Activated CD4-positive, CD25-positive, alpha-beta regulatory T cell treated with anti-CD3 and anti-CD28 coated beads, Interleukin-2, amount 50 U/mL, for 16 hours (primary cell): ENCODE measurements at places on chromosomes 6 and 20.

DNA sequence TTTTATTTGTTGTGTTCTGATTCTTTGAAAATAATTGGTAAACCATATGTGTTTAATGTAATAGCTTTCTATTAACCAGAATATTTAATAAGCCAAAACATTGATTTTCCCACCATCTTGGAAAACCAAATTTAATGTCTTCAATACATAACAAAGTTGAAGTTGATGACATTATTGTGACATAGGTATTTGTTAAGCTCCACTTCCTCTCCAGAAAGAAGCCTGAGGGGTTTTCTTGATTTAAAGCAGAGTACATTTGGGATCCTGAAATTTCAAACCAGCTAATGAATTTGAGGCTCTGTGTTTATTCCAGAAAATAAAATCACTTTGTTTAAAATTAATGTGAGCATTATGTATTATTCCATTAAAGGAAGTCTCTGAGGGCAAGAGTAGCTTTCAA lies 106.3 kb downstream of the PERP start:
- no peak for DNase-seq

DNA sequence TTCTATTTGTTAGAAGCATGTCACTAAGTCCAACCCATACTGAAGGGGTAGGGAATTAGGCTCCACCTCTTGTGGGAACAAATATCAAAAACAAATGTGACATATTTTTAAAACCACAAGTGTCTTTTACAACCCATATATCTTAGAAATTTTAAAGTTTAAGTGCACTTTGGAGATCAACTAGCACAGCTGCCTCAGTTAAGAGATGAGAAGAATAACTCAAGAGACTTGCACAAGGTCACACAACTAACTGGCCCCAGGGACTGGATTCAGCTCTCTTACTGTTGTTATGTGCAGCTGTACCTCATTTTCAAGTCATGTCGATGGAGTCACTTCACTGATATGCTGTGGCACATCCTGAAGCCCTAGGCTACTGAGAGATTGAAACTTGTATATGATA lies 102.9 kb upstream of the BMP2 start:
- no peak for DNase-seq

DNA sequence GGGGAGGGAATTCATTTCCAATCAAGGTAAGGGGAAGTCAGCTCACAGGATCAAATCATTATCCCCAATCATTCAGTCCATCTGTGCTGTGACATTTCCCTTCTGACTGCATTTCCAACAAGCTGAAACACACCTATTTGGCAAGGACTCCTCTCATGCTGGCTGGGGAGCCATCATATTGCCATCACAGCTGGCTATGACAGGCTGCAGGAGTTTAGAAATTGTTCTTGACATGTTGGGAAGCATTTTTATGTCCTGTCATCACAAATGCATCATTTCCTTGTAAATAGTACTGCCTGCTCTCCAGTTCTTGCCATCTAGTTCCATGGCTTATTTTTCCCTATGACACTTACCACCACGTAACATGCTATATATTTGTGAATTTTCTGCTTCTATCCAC lies 113.9 kb upstream of the TMEM170B start:
- DNase-seq = no peak

GRCh38 chr6:36426622-36427021 lies 16.0 kb downstream of the PXT1 start:
- no peak for DNase-seq

DNA sequence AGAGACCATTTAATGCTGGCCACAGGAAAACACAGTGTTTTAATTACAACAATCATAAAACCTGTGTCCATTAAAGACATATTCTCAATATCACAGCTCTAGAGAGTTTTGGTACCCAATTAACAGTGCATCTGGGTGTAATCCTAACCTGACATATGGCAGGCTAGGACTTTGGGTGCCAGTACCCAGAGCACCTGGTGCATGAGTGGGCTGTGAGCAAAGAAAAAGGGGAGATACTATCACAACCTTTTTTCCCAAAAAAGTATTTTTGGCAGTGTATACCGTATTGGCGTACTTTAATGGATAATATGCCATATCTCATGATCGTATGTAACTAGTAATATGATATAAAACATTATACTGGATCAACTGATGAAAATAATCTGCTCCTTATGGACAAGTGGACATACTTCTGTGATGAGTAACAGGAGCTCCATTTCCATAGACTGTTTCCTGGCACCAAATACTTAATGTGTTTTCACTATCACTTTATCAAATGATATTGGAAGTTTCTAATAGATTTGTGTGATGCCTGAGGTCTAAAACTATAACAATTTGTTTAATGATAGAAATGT lies 91.7 kb downstream of the COL19A1 start:
- DNase-seq = no peak

DNA sequence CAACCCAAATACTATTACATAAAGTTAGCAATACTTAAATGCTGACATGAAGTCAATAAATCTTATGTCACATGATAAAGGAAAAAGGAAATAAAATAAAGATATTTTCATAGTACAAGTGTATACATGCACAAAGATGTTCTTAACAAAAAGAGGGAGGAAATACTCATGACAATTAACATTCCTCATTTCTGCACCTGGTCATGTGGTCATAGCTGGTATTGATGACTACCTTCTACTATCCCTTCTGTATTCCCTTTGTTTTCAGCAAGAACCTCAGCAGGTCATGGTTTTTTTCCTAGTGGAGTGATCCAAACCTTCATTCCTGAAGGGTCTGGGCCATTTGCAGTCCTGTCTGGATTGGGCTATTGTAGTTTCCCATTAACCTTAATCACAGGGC lies 43.5 kb upstream of the FYN start:
- no peak for DNase-seq

DNA sequence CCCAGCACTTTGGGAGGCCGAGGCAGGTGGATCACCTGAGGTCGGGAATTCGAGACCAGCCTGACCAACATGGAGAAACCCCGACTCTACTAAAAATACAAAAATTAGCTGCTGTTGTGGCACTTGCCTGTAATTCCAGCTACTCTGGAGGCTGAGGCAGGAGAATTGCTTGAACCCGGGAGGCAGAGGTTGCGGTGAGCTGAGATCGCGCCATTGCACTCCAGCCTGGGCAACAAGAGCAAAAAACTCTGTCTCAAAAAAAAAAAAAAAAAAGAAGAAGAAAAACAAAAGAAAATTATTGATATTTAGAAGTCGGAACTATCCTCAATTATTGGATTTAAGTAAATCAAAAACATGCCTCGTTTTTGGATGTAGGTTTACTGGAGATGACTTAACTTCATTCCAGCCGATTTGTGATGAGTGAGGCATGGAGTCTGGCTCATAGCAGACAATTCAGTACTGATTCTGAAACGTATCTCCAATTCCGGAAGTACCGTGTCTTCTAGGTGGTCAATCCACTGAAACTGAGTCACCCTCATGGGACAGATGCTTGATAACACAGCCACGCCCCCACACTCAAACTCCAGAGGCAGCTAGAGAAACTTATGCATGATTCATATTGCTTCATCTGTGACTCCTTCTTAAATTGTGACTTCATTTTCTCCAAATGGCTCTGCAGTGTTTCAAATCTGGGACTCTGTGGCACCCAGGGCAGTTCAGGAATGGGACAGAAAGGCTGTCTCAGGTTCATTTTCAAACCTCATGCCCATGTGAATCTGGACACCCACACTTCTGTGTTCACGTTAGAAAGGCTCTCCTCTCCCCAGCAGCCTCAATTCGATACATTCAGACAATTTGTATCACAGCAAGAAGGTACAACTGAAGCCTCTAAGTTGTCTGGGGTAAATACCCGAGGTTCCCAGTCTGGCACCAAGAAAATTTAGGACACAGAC lies 110.4 kb upstream of the ARMC2 start:
- DNase-seq = no peak

GRCh38 chr20:49505518-49505917 lies 23.1 kb upstream of the KCNB1 start:
- DNase-seq = no peak

- no peak for DNase-seq
Observed at GRCh38 chr6:55557146-55557545, 21.8 kb downstream of the HMGCLL1 start.

GRCh38 chr6:159860482-159860881 lies 30.3 kb upstream of the MAS1 start:
- DNase-seq = no peak

GRCh38 chr6:91087908-91088307 lies 501.0 kb upstream of the MAP3K7 start:
- DNase-seq = no peak

DNA sequence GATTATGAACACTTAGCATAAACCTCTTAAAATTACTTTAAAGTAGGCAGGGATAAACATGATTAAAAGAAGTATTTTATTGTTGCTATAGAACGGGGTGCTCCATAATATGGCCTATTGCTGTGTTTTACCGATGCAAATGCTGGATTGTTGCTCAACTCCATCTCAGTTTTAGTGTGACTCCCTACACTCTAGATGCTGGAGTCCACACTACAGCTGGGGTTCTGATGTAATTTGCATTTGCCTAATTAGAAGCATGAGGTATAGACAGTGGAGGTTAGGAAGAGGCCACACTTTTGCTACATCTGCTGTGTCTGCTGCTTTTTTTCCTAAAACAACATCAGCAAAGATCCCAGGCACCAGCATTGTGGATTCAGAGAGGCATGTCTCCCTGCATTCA lies 6.7 kb upstream of the HMGN3 start:
- DNase-seq = no peak

DNA sequence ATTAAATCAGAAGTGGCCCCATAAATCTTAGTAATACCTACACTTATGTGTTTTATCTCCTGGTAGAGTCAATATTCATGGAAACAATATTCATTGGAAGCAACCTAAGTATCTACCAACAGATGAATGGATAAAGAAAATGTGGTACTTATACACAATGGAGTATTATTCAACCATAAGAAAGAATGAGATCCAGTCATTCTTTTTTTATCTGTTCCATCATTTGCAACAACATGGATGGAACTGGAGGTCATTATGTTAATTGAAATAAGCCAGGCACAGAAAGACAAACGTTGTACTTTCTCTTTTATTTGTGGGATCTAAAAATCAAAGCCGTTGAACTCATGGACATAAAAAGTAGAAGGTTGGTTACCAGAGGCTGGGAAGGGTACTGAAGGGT lies 268.5 kb downstream of the ZFAND3 start:
- DNase-seq = no peak

GRCh38 chr6:89009624-89010059 lies 46.2 kb upstream of the RNGTT start:
- DNase-seq = no peak

GRCh38 chr6:140855520-140855919 lies 1277.2 kb upstream of the GJE1 start:
- no peak for DNase-seq

GRCh38 chr6:159213405-159213804 lies 44.2 kb downstream of the FNDC1 start:
- no peak for DNase-seq

DNA sequence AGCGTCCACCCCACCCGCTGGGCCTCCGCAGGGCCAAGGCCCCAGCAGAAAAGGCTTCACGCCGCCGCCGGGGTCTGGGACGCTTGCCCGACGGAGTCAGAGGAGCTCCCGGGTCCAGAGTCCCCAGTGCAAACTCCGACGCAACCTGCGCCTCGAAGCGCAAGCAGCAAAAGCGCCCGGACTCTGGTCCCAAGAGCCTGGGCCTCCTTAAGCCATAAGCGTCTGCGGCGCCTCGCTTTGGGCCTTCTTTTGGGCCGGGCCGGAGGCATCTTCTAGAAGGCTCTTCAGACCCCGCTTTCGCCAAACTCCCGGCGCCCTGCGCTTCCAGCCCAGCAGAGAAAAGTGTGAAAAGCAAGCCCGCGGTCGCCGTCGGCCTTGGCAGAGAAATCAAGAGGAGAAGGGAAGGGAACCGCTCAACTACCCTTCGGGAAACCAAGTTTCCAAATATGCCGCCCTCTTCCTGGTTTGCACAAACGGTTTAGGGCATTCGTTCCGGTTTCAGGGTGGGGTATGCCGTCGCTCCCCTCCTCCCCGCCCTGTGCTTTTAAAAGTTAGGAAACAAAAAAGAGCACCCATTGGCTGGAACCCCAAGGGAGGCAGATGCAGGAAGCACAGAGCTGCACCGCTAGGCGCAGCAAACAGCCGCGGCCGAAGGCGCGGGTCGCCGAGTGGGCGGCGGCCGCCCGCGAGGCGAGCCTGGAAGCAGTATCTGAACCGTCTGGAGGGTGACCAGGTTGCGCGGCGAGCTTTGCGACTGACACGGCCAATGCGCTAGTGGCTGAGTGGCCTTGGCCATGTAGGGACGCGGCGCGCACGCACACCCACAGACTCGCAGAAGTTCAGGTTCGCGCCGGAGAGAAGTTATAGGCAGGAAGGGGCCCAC lies 1.2 kb downstream of the TBX18 start:
- no peak for DNase-seq

DNA sequence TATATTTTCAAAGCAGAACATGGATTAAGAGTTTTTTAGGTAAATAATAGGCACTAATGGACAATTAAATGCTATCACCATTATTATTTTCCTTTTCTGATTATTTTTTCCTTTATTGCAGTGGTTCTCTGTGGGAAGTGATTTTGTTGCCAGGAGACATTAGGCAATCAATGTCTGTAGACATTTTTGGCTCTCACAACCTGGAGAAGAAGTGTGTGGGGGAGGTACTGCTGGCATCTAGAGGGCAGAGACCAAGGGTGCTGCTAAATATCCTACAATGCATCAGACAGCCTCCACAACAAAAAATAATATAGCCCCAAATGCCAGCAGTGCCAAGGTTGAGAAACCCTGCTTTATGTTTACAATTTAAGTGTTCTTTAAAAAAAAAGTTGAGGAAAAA lies 8.3 kb downstream of the IFNGR1 start:
- DNase-seq = no peak

- no peak for DNase-seq
Observed at GRCh38 chr20:52204136-52204535, 12.6 kb upstream of the ZFP64 start.

GRCh38 chr6:76166874-76167273 lies 94.4 kb upstream of the IMPG1 start:
- DNase-seq = no peak

DNA sequence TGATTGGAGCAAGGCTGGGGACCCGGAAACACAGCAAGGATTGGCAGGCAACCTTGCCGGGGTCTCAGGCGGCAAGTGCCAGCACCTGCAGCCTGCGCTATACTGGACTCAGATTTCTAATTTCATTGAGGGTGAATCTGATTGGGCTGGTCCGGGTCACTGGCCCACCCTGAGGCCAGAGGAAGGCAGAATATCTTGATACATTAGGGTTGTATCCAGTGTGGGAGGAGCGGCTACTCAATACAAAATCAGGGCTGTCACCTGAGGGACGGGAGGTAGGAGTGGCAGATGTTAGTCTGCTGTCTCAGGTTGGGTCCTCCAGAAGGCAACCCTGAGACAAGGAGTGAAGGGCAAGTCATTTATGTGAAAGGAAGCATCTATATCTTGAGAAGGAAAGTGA lies 40.7 kb downstream of the BFSP1 start:
- DNase-seq = no peak

DNA sequence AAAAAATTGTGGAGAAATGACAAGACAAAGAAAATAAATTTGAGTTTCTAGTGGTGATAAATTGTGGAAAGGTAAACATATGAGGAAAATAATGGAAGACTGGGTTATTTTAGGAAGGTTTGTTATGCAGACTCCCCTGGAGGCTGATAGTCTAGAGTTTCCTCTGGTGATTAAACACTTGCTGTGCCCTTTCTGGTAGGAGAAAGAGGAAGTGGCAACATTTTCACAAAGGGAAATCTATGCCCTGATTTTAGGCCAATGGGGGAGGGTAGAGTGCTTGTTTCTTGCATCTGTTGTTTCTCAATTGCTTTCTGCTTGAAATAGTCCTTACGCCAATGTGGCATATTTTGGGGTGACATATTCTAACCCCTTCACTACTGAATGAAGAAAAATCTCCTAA lies 129.1 kb upstream of the DOK5 start:
- DNase-seq = no peak
